ENCODE measurements at places on chromosomes 12 and 14.
A peak's percentile ranks its signal among the peaks of the same experiment; 100 is the strongest.

DNA sequence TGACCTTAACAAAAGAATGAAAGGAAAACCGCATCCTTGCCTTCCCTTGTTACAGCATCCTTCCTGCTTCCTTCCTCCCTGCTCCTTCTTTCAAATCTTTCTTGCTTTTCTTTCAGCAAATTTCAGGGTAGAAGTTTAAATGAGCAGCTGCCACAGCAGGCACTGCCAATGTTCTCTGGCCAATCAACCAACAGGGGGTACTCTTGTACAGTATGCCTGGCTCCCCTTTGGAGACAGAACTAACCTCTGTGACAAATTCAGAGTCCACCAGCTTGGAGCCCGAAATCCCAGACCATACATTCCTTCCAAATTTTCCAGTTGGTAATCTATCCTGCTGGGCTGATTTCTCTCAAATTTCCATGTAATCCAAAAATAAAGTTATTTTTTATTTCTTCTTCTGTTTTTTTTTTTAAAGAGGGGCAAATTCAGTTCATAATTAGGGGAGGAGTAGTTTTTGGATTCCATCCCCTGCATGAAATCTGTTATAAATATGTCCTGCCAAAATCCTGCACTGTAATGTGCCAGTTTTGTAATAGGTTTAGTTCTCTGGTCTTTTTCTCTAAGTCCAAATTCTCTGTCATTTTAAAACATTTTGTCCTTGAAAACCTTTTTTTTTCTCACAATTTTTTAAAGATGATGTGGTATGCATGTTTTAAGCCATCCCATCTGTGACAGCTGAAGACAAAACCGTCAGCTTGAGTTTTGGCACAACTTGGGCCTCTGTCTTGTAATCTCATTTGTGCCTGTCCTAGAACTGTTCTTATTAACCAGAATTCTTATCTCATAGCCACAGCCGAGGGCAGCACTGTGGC, 610.0 kb upstream of the LMO3 start:
- DNase-seq, result no peak

DNA sequence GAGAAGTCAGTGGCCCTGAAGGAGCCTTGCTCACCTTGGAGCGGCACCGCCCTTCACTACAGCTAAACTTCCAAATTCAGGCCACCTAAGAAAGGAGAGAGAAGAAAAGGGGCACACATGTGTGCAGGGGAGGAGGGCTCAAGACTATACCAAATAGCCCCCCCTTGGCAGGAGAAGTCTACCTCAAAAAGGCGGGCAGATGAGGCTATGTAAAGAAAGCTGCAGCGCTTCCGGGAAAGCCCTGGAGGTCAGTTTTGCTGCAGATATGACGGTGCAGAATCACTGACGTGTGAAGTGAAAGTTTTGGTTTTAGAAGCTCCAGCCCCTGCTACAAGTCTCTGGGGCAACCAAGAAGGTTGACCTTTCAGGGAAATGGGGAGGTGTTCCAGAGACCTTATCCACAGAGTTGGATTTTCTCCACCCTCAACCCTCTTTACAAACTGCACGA, 48.2 kb upstream of the PNMA1 start:
- peak; percentile 61 for DNase-seq

GRCh38 chr12:7210642-7211151, 21.2 kb downstream of the PEX5 start:
- no peak for DNase-seq

GRCh38 chr12:117365049-117365616, 3.7 kb upstream of the NOS1 start:
- DNase-seq, result no peak

GRCh38 chr14:94356379-94357056, 31.9 kb downstream of the SERPINA1 start:
- DNase-seq, result no peak
